ENCODE measurements at places on chromosomes 16 and 17.

- DNase-seq, result no peak
These were observed 5.6 kb upstream of the TBX2 start for GRCh38 chr17:61393904-61394629.

DNA sequence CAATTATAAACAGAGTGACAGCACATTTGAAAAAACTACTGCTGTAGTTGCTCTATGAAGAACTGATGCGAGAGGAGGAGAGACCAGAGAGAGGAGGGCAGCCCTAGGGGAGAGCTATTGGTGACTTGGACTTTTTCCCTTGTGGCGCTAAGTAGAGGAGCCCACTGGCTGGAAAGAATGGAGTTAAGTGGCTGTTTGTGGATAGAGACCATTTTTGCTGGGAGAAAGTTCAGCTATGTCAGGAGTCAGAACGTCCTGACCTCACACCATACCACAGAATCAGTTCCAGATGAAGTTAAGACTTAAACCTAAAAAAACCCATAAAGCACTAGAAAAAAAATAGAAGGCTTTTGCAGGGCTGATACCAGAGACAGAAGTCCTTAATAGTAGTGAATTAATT is 2.0 kb downstream of the POLR2A start:
- no peak for DNase-seq

DNA sequence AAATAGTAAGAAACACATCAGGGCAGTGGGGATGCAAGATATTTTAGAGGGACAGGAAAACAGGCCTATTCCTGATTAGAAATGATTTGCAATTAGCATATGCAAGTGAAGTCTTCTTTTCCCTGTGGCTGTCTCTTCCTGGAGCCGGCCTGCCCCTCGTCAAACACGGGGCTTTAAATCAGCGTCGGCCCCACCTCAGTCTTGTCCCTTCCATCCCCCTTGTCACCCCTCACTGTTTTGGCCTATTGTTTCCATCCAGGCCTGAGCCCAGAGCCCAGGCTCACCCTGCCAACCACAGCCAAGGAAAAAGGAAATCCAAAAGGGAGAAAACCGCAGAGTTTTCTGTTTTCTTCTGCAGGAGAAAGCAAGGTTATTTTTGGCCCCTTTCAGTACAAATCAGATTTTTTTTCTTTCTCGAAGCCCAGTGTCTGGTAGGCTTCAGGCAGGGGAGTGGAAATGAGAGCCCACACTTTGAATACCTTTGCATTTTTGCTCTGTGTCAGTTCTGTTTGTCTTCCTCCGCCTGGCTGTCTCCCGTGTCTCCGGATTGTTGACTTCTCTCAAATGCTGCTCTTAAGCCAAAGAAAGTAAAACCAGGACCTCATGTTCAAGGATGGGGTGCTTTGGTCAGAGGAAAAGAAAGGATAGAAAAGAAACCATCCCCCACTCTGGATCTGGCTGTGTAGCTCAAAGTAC is 399.9 kb upstream of the CDH11 start:
- DNase-seq, result no peak

DNA sequence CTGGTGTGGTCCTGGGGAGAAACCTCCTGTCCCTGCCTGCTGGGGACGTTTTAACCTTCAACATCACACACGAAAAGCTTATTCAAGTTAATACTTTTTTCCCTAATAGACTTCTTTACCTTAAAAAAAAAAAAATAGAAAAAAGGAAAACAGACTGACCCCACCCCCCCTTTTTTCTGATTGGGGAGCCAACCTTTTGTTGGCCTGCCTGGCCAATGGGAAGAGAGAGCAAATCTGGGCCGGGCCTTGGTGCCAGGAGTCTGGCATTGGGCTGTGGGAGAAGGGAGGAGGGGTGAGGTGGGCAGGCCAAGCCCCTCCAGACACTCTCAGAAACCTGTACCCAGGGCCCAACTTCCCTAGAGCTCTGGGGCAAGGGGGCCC is 3.0 kb downstream of the CBX8 start:
- DNase-seq, result no peak

DNA sequence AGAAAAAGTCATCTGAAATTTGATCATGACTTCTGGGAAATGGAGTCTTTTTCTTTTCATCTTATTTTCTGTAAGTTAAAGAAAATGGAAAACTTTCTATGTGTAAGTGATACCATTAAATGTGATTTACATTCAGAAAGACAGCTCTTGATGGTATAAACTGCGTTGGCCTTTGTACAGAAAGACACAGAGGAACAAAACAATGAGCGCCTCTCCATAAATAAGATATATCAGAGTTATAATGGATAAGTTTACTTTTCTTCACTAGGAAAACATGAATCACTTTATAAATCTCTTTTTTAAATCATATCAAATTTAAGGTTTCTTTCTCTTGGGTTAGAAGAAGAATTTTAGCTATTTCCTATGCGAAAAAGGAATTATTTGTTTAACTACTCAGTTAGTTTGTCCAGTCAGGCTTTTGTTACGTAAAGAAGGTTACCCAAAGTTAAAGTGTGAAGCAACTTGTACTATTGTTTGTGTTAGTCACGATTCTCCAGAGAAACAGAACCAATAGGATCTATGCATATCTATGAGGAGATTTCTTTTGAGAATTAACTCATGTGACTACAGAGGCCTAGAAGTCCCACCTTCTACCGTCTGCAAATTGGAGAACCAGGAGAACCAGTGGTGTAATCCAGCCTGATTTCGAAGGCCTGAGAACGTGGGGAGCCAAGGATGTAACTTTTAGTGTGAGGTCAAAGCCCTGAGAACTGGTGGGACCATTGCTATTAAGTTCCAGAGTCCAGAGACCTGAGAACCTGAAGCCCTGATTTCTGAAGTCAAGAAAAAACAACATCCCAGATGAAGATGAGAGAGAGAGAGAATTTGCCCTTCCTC is 295.4 kb upstream of the KCNJ16 start:
- DNase-seq, result no peak

GRCh38 chr17:20952183-20952582 is 90.6 kb downstream of the USP22 start:
- DNase-seq, result no peak

DNA sequence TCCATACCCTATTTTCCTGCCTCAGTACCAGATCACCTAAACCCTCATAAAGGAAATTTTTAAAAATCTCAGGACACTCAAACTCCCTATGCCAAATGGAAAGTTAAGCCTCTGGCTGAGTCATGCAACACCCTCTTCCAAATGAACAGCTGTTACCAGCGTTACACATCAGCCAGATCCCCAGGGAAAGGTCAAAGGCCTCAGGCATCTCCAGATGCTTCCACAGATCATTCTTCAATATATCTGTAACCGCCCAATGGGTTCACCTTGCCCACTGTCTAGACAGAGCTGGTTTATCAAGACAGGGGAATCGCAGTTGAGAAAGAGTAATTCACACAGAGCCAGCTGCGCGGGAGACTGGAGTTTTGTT is 29.1 kb upstream of the SHCBP1 start:
- no peak for DNase-seq

DNA sequence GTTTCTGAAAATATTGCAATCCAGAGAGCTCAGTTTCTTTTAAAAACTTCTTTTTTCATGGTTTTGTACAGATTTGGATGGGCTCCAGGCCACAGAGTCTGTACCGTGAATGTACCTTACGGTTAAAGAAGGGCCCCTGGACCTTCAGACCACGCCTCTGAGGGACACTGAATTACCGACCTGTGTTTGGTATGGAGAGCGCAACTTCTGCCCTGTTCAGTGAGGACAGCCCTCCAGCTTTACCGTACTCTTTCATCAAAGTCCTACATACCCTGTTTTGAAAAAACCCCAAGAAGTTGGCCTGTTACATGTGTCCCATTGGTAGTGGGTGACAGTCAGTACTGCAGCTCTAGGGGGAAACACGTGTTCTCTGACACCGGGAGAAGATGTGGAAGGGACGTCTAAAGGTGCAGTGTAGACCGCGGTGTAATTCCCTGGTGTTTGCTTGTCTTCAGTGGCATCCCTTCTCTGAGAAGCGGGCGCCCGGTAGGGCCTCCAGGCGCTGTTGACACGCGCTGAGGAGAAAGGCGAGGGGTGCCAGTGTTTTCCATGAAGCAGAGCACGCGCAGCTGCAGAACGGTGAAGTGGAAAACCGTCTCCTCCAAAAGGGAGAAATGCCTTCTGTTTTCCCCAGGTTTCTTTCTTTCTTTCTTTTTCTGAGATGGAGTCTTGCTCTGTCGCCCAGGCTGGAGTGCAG is 6.2 kb downstream of the PGS1 start:
- DNase-seq, result no peak

DNA sequence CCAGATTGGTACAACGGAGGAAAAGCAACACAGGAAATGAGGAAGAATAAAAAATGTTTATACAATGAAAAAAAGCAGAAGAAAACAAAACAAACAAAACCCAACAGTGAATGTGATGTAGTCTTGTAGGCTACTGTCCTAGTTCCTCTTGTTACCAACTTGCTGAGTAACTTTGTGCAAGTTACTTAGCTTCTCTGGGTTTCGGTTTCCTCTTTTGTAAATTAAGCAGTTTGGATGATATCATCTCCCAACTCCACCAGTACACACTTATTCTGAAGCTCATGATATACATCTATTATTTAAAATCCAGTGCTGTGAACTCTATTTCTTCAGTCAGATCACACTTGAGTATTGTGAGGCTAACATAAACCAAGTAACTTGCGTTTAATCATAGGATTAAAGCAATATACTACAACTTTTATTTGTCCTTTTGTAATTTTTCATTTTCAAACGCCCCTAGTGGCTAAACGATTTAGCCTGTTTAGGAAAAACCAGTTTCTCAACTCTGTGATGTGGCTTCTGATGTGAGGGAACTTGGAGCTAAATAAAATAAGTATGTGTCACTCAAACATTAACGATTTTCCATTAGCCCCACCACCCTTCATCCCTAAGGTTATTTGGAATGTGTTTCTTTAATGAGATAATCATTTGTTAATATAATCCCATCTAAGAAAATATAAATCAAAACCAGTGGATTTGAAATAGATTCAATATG is 1.4 kb upstream of the UNK start:
- no peak for DNase-seq

DNA sequence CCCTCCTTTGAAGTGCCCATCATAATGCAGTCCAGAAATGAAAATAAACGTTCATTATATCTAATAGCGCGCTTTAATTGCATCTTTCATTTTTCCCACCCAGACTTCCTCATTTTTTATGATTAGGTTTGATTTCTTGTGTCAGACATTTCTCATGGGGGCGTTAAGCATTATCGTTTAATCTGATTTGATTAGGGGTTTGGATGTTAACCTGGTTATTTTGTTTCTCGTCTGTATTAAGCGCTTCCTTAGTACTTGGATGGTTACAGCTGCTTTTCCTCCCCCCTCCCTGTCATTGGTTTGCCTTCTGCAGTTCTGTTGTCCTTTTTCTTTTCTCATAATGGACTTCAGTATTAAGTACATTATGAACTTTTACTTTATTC is 540 bp downstream of the MFSD11 start:
- no peak for DNase-seq

DNA sequence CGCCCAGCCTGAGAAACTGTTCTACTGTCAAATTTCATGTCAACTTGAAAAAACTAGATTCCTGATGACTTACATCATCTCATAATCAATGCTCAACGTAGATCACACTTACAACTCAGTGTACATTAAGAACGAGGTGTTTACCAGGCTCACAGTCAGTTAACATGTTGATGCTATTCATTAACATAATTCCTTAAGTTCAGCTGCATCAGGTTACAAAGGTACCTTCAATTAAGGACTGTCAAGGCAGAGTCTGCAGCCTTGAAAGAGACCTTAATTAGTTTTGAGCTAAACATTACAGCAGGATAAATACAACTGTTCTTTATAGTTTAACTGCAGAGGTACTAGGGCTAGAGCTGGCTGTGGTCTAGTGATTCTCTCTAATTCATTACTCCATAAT is 1.9 kb downstream of the GNA13 start:
- no peak for DNase-seq

DNA sequence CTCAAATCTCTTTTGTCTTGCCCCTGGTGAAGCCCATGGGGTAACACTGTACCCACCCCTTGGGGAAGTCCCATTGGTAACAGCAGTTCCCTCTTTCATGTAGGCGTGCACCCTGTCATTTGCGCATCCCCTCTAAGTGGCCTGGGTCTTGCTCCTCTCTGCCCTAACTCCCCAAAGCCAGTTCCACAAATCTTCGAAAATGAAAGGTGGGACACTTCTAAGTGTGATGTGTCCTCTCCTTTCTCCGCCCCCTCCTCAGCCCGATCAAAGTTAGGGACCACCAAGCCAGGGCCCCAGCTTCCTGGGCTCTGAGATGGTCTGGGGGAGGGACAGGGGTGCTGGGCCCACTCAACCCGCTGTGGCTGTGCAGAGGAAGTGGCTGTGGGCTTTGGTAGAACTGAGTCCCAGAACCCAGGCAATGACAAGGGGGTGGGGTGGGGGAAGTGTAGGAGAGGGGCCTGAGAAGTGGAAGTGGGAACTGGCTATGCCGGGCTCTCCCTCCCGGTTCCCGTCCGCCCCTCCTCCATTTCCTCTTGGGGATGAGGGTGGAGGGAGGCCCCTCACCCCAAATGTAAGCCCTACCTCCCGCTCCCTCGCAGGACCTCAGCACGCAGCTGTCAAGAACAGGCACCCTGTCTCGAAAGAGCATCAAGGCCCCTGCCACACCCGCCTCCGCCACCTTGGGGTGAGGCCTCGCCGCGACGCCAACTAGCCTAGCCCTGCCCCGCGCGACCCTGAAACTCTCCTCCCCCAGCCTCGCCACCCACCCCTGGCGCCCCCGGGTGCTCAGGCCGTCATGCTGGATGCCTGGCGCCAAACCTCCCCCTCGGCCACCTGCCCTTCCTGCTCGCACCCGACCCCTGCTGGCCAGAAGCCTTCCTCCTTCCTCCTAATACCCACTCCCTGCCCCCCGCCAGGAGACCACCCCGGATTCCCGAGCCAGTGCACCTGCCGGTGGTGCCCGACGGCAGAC is 8.7 kb downstream of the ABI3 start:
- no peak for DNase-seq

DNA sequence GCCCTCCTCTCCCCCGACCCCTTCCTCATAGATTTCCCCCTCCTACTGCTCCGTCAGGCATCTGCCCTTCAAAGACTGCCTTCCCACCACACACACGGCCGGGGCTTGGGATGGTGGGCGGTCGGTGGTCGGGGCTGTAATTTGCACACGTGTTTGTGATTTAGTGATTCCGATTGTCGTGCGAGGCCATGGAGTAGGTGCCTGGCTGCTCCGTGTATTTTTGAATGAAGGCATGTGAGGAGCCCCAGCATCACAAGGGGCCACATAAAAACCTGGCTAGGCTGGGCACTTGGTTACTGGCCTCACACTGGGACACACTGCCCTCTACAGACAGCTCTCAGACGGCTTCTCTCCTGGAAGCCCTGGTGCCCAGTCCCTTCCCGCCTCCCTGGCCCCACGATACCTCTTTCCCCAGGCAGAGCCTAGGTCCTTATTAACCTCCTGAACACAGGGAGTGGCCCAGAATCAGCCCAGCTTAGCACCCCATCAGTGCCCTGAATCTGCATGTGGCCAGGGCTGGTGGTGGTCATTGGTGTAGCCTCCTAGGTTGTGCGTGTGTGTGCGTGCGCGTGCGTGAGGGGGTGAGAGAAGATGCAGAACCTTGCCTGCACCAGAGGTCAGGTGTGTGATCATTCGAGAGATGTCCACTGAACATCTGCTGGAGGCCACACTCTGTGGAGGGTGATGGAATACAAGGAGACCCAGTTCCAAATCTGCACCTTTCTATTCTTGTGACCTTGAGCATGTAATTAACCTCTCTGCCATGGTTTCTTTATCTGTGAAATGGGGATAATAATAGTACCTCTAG is 1.3 kb upstream of the SOCS1 start:
- DNase-seq, result no peak

- DNase-seq, result no peak
These were observed 771 bp upstream of the OVCA2 start for GRCh38 chr17:2040942-2041560.
